Epithelial cell of prostate (primary cell): ENCODE measurements at places on chromosomes 1 and 21.

GRCh38 chr1:212152308-212152693 is 116.8 kb downstream of the DTL start:
- DNase-seq = no peak

DNA sequence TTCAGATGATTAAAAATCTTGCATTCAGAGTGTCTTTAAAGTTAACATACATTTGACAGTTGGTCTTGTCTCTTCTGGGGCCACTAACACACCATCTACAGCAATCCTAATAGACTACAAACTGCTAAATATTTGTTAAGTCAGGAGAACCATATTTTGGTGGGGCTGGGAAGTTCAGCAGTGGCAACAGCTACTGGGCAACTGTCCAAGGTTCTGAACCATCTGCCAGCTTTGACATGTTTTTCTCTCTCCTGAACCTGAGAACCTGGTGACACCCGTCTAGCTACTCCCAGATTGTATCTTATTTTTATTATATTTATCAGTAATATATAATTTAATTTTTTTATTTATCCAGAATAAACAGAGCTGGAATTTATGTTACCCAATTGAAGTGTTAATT is 199.0 kb upstream of the DPYD start:
- no peak for DNase-seq

DNA sequence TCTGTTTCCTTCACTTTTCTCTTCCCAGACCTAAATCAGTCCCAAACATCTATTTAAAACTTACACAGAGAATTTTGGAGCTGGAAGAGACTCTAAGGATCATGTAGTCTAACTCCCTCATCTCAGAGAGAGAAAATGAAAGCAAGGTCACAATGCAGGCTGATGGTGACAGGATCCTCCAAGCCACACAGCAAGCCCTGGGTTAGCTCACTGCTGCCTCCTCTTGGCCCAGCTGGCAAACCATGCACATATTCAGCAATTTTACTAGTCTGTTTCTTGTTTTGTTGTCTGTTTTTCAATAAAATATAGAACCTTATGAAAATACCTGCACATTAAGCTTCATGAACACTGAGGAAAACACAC is 27.7 kb upstream of the LY9 start:
- DNase-seq = no peak

DNA sequence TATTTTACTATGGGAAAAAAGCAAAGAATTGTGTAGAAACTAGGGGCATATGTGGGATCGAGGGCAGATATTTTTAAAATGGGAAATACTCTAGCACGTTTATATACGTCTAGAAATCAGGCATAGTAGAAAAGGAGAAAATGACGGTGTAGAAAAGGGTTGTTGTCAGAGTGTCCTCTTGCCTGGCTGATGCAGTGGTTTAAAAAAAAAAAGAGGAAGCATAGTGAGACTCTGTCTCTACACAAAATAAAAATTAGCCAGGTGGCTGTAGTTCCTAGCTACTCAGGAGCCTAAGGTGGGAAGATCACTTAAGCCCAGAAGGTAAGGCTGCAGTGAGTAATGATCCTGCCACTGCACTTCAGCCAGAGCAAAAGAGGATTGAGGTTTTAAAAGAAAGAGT is 64.7 kb upstream of the LRRC7 start:
- no peak for DNase-seq

DNA sequence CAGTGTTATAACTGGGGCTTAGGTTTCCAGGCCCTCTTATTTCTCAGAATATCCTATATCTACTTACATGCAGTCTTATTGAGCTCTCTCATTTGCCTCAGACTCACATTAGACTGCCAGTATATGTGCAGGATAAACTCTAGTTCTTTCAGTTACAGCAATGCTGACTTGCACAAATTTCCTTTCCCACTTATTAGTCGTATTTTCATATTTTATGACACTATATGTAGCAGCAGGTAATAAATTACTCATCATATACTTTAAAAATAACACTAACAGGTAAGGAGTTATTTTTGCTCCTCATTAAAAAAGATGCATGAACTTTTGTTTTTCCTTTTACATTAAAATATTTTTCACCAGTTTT is 65.7 kb downstream of the GADD45A start:
- no peak for DNase-seq

- DNase-seq = no peak
These were observed 1223.8 kb downstream of the AMY1C start for GRCh38 chr1:104973516-104973915.

DNA sequence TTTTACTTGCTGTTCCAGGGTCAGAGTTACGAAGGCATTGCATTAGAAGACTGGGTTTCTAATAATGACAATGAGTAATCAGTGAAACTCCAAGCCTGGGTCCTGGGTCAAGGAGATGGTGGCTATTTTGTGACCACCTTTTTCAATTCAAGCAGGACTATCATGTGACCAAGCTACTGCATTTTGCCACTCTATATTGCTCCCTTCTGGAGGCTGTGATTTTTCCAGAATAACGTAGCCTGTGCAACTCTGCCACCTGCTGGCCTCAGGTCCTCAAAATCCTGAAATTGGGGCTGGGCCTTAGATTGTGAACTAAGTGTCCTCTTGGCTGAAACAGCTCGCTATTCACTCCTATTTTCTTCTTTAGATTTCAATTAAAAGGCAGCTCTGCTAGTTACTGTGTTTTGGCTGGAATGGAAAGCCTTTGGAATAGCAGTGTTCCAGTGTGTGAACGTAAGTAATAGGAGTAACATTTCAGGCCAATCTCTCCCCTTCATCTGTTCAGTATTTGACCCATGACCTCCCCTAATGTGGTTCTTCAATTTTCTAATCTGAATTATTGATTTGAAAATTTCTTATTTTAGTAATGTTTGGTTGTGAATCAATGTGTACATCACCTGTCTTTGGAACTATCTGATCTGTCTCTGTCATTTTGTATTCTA is 52.9 kb upstream of the CD46 start:
- no peak for DNase-seq

GRCh38 chr21:17513214-17514123 is 626 bp downstream of the CXADR start:
- DNase-seq = no peak

DNA sequence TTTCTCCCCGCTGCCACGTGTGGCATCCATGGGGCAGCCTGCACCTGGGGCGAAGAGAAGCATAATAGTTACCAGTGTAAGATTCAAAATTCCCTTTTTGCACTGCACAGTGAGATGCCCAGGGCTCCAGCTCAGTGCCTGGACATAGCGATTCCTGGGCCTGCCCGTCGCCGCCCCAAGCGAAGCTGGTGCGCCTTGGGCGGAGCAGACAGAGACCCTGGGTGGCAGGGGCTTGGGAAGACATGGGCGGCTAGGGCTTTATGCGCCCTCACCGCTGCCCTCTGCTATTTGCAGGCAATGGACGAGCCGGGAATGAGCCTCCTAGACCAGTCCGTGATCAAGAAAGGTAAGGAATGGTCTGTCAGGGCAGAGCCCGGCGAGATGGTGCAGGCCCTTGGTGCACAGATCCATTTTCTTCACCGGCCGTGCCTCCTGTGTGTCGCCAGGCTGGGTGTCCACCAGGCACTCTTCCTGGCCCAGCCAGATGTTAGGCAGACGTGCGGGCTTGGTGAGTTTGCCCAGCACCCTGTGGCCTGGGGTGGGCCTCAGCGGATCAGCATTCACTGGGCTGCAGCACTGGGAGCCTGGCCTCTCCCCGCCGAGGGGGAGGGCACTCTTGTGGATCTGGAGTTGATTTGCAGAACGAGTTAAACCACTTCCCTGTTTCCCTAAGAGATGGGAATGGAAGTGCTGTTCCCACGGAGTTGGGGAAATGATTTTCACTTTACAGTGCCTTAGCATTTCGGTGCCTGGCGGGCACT is 1.7 kb downstream of the TFAP2E start:
- no peak for DNase-seq

- no peak for DNase-seq
These were observed 10.6 kb downstream of the CNR2 start for GRCh38 chr1:23902321-23903278.

- DNase-seq = no peak
These were observed 69.2 kb upstream of the GJA8 start for GRCh38 chr1:147833231-147833860.
